CD4-positive, alpha-beta T cell treated with Interleukin-15 for 4 hours (primary cell): ENCODE measurements at places on chromosomes 11 and 22.

DNA sequence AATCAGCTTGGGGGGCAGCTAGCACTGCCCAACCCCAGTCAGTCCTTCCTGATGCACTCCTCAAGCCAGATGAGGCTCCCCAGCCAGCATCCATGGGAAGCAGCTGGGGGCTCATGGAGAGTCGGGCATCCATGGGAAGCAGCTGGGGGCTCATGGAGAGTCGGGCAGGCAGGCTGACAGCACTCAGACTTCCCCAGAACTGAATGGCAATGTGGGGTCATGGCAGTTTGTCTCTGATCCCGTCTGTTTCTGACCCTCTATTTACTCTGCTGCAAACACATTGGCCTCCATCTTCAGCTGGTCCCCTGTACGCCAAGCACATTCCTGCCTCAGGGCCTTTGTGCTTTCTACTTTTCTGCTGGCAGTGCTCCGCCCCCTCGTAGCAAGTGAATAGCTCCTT is 314.8 kb downstream of the NTM start:
- DNase-seq = no peak

GRCh38 chr11:65381716-65382032 is 772 bp downstream of the SLC25A45 start:
- no peak for DNase-seq

GRCh38 chr11:133787379-133788141 is 57.8 kb downstream of the SPATA19 start:
- DNase-seq = no peak

GRCh38 chr11:12288931-12289666 is 88.3 kb upstream of the PARVA start:
- no peak for DNase-seq

GRCh38 chr11:120718171-120718570 is 206.6 kb downstream of the GRIK4 start:
- no peak for DNase-seq

DNA sequence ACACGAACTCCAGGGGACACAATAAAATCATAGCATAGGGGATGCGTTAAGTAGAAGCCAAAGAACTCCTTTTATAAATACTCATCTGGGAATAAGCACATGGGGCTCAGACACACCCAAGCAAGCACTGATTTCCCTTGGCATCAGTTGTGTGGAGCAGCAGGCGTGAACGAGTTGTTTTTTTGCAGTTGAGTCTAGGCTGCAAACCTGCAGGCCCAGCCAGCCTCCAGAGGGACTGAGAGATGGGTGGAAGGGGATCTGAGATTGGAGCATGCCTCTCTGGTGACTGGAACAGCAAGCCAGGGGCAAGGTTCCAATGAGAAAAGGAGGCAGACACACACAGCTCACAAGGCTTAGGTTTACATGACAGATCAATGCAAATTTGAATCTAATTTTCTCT is 27.4 kb upstream of the SEZ6L start:
- no peak for DNase-seq

DNA sequence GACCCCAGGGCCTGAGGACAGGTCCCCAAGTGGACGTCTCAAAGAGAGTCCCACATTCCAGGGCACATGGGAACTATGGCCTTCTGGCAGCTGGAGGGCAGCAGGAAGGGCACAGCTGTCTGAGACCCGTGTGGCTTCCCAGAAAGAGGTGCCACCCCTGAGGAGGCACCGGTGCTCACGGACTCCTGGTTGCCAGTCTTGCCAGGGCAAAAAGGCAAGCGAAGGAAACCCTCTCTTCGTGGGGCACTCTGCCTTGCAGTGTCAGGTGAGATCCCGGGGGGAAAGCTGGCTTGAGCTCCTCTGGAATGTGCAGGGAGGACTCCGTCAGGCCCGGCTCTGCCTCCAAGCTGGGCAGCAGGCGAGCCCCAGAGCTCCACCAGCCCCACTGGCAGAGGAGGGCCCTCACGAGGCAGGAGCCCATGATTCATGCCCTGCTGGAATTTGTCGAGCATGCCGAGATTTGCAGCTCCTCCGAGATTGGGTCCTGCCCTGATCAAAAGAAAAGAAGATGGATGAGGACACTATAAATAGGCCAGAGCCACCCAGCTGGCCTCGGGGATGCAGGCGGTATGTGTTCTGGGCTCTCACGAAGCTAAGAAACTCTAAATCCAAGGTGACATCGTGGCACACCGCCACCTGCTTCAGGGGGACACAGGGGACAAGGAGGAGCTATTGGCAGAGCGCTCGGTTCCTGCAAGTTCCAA is 9.9 kb upstream of the CELSR1 start:
- DNase-seq = no peak

DNA sequence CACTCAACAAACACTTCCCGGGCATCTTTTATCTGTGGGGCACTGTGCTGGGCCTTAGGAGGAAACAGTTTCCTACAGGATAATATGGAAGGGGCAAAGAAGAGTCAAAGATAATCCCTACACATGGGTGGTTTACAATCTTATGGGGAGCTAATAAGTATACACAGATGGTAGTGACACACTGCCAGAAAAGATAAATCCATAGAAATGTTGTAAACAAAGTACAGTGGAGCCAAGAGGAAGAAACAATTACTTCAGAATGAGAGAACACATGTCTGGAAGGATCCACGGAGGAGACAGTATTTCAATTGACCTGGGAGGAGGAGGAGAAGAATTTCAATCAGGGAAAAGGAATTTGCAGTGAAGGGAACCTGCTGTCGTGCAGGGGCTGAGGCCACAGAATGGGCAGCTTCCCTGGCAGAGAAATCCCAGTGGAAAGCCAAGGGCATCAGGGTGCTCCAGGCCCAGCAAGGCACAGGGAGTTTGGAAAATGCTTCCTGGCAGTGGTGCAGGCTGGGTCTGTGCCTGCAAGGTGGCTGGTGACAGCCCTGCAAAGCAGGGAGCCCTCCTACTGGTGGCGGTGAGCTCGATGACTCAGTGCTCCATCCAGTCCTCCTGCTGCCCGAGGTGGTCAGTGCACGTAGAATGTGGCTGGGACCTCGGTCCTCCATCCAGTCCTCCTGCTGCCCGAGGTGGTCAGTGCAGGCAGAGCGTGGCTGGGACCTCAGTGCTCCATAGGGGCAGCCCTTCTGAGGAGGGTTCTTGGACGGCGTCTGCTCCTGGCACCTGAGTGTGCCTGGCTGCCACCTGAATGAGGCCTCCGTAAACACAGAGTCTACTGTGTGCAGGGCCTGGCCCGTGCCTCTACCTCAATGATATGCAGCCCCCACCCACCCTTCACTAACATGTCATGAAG is 444.3 kb upstream of the B3GAT1 start:
- DNase-seq = no peak

GRCh38 chr11:46778416-46778815 is 59.4 kb downstream of the F2 start:
- no peak for DNase-seq
